ENCODE measurements at places on chromosomes 7 and 10. TPM values are rescaled to one million over a fixed set of nuclear protein-coding genes. Genes with fewer than 3 reads are reported as not detected.

Gene FAM3C
- total RNA-seq, result 36.3 TPM

Gene ITIH5
- total RNA-seq, result 0.33 TPM

Gene CFTR
- total RNA-seq, result not detected

Gene CALHM1
- not detected for total RNA-seq

Gene RGR
- total RNA-seq, result not detected

Gene CTTNBP2
- 0.77 TPM for total RNA-seq

Gene SEMA3D
- 3.4 TPM for total RNA-seq

Gene VWA2
- not detected for total RNA-seq

Gene PTPN20
- 0.11 TPM for total RNA-seq

Gene ZNF727
- 0.26 TPM for total RNA-seq

Gene ARMC3
- total RNA-seq, result not detected

Gene SLK
- total RNA-seq, result 85.4 TPM

Gene TMEM184A
- under 0.01 TPM for total RNA-seq

Gene AKR1D1
- total RNA-seq, result not detected

Gene SPDYE16
- not detected for total RNA-seq

Gene CDHR1
- 0.09 TPM for total RNA-seq

Gene CYP2W1
- total RNA-seq, result not detected

Gene NPFFR1
- total RNA-seq, result not detected

Gene CNOT4
- total RNA-seq, result 11.6 TPM

Gene NPSR1
- not detected for total RNA-seq

Gene TSPAN12
- total RNA-seq, result 128 TPM

Gene FOXL3
- not detected for total RNA-seq

Gene TRIM73
- total RNA-seq, result 2.0 TPM

Gene KLF14
- not detected for total RNA-seq

Gene CALU
- total RNA-seq, result 321 TPM

Gene GIMAP2
- total RNA-seq, result 33.9 TPM

Gene ADAM12
- 0.54 TPM for total RNA-seq

Gene CD36
- total RNA-seq, result 217 TPM

Gene MSMB
- not detected for total RNA-seq

Gene PRLHR
- total RNA-seq, result not detected

Gene SLC29A4
- 1.4 TPM for total RNA-seq

Gene SPDYE6
- not detected for total RNA-seq

Gene C1QL3
- total RNA-seq, result 2.3 TPM

Gene CUBN
- 19.9 TPM for total RNA-seq

Gene CCDC172
- not detected for total RNA-seq

Data from dermis lymphatic vessel endothelial cell (primary cell).